ENCODE measurements at places on chromosomes 7 and 10. TPM values are rescaled to one million over a fixed set of nuclear protein-coding genes. Genes with fewer than 3 reads are reported as not detected.

GRCh38 chr10:85003083-85003482 is 674.7 kb downstream of the CCSER2 start:
- DNase-seq, result no peak

GRCh38 chr7:94382132-94382531 is 12.6 kb upstream of the COL1A2 start:
- no peak for DNase-seq

DNA sequence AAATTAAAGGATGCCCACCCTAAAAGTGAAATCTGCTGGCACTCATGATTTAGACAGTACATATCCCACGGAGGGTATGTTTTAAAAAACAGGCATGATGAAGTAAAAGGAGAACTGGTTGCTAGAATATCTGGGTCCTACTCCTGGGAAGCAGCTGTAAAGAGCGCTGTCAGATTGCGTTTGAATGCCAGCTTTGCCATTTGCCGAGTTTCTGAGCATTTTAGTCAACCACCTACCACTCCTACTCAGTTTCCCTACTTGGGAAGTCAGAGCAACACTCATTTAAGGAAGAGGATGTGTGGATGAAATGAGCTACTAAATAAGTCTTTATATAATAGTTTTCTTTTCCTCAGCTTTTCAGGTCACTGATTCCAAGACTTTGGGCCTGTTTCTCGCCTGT is 1.1 kb upstream of the UMAD1 start:
- no peak for DNase-seq

DNA sequence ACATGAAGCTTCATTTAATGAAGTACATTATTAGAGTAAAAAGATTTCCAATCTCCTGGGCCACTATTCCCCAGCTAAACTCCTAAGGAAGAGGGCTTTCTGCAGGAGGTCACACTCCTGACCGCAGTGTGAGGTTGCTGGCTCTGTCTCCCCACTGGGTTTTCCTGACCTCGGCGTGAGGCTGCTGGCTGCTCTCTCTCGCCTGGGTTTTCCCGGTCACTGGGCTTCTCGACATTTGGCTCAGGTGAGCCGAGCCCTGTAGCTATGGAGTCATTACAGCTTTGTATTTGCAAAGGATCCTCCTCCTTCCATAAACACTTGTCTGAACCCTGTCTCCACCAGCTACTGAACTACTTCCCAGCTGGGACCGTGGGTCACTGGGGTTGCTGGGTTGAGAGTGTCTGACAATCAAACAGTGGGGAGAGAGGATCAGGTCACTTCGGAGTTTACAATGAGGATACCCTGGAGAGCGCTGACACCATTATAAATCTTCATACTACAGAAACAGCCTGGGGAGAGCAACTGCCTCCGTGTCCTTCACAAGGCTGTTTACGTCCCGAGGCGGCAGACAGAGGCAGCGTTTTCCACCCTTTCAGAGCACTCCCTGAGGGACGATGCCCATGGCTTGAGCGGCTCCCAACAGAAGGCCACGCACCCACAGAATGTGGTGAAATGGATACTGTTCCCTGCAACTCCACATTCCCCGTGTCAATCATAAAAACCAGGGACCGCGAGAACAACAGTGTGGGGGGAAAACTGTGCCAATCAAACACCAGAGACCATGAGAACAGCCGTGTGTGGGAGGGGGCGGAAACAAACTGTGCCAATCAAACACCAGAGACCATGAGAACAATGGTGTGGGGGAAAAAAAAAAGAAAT is 226.2 kb downstream of the ZMYND11 start:
- no peak for DNase-seq

GRCh38 chr10:56831681-56832080 is 470.6 kb upstream of the ZWINT start:
- no peak for DNase-seq

GRCh38 chr10:70381471-70382421 is 679 bp downstream of the LRRC20 start:
- DNase-seq, result peak; percentile 81

DNA sequence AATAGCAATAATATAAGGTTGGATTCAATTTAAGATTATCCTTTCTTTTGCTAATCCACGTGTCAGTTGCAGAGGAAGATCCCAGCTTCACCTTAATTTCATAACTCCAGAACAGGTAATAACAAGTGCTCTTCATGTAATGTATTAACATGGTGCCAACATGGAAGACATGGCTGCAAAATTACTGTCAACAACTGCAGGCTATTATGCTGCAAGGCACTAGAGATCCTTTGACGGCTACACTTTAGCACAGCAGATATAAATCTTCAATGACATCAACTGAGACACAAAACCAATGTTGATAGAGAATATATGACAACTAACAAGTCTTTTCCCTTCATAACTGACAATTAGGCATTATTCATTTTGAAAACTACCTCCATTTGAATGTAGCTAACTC is 96.1 kb downstream of the RNF133 start:
- DNase-seq, result no peak

DNA sequence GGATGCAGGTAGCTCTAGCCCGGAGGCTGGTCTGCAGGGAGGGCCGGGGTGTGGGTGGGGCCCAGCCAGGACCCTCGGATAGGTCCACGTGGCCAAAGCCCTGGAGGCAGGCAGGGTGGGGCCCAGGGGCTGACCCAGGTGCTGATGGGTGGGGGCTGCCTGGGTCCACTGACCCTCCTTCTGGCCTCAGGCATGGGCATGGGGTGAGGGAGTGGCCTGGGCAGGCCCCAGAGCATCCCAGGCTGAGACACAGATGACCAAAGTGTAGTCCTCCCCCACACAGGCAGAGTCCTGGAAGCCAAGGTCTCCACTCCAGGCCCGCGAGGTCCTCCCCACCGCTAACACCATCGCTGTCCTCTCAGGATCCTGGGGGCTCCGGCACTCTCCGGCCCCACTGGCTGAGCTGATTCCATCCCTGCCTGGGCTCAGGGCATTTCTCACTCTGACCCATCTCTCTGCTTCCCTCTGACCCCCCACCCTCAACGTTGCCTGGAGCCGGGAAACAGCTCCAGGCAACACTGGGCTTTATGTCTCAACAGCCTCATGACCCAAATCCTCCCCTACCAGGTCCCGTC is 20.7 kb upstream of the PPP2R2D start:
- DNase-seq, result peak; percentile 45

DNA sequence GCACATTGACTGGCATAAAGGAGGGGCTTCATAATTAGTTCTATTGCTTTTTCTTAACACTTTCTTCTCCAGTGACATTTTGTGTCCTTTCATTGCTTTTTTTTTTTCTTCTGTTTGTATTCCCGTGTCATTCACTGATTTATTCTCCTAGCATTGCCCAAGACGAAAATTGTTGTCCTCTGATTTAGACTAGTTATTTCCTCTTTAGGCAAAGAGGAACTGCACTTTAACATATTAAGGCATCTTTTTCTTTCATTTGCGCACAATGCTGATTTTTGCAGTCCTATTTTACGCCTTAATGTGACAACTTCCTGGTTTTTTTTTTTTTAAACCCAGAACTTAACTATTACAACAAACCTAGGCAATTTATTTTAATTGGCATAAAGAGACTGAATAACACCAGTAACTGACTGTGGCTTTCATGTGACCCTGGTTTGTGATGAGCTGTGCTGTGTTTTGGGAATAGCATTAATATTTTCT is 39.7 kb downstream of the ARID5B start:
- peak; percentile 23 for DNase-seq

DNA sequence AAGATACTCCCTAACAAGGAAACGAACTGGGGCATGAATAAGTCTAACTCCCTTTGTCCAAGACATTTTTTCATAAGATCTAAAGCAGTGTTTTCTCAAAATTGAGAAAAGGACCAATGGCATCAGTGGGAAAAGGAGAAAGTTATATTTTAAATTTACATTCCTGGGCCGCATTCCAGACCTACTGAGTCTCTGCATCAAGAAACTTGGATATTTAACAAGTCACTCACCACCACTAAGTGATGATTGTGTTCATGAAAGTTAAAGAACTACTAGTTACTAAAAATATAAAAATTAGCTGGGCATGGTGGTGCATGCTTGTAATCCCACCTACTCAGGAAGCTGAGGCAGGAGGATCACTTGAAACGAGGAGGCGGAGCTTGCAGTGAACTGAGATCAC is 149.6 kb upstream of the MEOX2 start:
- DNase-seq, result no peak

GRCh38 chr10:7789390-7789789 is 1.4 kb downstream of the ATP5F1C start:
- no peak for DNase-seq

DNA sequence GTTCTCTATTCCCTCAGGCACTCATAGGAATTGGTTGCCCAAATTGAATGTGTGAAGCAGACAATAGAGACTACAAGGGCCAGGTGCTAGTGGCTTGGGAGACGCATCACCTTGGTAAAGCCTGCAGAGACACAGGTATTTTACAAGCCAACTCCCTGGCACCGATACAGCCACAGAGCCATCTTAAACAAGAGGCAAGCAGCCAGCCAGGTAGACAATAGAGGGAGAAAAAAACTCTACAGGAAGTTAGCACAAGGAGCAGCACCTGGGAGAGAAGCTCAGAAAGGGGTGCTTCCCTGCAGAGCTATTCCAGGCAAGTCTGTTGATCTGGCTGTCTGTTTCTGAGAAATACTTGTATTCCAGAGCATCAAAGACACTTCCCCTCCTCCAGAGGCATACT is 43.0 kb upstream of the CDK1 start:
- DNase-seq, result no peak

DNA sequence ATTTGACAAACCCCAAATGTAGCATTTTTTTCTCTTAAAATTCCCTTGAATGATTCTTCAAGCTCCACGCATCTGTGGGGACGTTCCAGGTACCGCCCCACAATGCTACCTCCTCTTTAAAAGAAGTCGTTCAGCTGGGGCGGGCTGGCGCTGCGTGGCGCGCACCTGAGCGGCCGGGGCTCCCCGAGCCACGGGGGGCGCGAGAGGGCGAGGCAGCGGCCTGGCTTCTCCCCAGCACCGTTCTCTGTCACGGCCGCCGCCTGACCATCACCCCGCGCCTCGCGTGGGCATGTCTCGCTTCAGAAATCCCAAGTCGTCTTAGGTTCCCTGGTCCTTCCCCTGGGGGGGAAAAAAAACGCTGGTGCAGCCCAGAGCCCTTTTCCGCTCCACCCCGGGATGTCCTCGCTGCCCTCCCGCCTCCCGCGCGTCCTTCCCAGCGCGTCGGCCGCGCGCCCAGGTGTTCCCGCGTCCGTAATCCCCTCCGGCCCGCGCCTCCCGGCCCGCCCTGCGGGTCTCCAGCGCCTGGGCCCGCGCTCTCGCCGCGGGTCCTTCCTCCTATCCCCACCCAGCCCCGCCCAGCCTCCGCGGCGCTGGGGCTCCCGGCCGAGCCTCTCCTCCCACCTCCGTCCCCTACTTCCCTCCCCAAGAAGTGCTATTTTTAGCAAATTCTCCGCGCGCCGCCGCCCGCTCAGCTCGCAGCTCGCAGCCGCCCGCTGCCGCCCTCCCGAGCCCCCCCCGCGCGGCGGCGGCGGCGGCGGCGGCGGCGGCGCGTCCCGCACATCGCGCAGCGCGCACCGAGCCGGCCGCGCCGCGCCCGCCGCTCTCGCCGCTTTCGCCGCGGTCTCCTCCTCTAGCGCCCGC is 58.7 kb upstream of the PRPS1L1 start:
- DNase-seq, result peak; percentile 63

GRCh38 chr7:28998105-28998504 is 40.0 kb upstream of the TRIL start:
- peak; percentile 86 for DNase-seq

DNA sequence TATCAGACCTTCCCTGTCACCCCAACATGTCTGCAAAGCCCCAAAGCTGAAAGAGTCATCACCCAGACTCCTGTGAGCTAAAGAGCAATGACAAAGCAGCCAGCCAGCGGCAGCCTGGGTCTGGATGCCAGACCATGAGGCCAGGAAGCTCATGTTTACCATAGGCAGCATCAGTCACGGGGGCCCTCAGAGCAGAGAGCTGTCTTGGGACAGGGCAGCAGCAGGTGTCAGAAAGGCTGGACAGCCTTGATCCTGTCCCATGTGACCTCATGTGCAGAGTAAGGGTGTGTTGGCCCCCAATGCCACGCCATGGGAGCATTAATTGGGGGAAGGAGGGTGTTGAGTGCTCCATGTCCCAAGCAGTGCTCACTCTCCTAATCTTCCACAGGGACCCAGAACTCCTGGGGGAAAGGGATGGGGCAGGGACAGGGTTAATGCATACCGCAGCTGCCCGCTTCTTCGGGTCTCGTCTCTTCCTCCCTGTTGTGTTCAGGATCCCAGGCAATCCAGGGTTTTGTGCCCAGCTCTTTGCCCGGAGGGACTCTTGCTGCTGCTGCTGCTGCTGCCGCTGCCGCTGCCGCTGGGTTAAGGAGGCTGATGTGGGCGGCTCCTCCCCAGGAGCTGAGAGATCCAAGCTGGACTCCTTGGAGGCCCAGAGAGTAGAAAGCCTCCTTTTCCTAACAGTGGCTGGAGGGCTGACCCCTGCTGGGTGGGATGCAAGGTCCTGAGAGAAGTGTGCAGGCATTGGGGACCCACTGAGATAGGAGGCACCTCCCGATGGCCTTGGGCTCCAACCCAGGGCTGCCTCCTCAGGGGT is 7.1 kb downstream of the CCDC201 start:
- DNase-seq, result no peak

DNA sequence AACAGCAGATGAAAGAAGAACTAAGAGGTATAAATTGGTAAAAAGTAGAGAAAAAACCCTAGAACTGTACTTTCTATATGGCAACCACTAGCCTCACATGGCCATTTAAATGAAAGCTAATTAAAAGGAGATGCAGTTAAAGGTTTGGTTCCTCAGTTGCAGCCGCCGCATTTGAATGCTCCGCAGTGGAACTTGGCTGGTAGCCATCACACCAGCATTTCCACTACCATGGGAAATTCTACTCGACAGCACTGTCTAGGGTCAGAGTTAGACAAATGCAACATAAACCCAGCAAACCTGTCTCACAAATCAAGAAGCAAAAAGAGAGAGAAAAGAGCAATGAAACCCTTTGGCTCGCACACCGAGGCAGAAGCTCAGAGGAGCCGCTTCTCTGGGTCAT is 29.7 kb downstream of the VIPR2 start:
- peak; percentile 70 for DNase-seq

DNA sequence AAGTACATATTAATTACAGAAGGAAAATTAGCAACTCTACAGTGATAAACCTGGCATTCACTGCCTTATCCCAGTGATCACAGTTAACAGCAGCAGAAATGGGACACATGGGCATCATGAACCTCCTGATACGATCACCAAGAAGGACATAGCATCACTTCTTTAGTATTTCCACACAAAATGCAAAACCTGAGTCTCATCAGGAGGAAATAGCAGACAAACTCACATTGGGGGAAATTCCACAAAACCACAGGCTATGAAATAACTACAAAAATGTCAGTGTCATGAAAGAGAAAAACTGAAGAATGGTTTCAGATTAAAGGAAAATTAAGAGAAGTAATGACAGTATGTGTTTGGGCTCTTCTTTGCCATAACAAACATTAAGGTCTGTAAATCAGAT is 12.0 kb upstream of the PURB start:
- no peak for DNase-seq

GRCh38 chr10:80163741-80164341 is 31.3 kb downstream of the PLAC9 start:
- no peak for DNase-seq

The PRSS1 gene
- not detected for total RNA-seq

The ZC3HAV1L gene
- total RNA-seq, result 16.1 TPM

The RAPGEF5 gene
- 67.8 TPM for total RNA-seq

The HOGA1 gene
- 28.8 TPM for total RNA-seq

The CACNA2D1 gene
- total RNA-seq, result 18.3 TPM

The GPER1 gene
- total RNA-seq, result 5.2 TPM

The UBN2 gene
- total RNA-seq, result 22.2 TPM

The GIMAP5 gene
- total RNA-seq, result 30.0 TPM

The UPF2 gene
- total RNA-seq, result 19.4 TPM
